H4 (cell line): ENCODE measurements at places on chromosomes 2 and 18. TPM values are rescaled to one million over a fixed set of nuclear protein-coding genes. Genes with fewer than 3 reads are reported as not detected.
A peak's percentile ranks its signal among the peaks of the same experiment; 100 is the strongest.

Gene GPR35
- total RNA-seq, result 0.75 and 0.86 TPM in 2 replicates

Gene ABCG8
- not detected in 2 replicates for total RNA-seq

Gene SPIRE1
- 8.9 and 10.7 TPM in 2 replicates for total RNA-seq

Gene ADD2
- 16.3 and 24.3 TPM in 2 replicates for total RNA-seq

Gene PSD4
- total RNA-seq, result 1.4 and 1.5 TPM in 2 replicates

Gene PCGF1
- 17.0 and 25.7 TPM in 2 replicates for total RNA-seq

Gene KCNE4
- total RNA-seq, result 2.4 and 2.8 TPM in 2 replicates

Gene MYOM1
- total RNA-seq, result 0.02 TPM in 1 of 2 replicates, not detected in the other

Gene CDH19
- total RNA-seq, result not detected in 2 replicates

Gene RPIA
- 5.8 and 7.9 TPM in 2 replicates for total RNA-seq

Gene LTBP1
- total RNA-seq, result 3.1 and 4.8 TPM in 2 replicates

Gene CTAGE1
- total RNA-seq, result not detected in 2 replicates

Gene TEX44
- not detected in 2 replicates for total RNA-seq

Gene CHAC2
- 36.1 and 37.0 TPM in 2 replicates for total RNA-seq

Gene MRO
- 0.82 and 1.2 TPM in 2 replicates for total RNA-seq

DNA sequence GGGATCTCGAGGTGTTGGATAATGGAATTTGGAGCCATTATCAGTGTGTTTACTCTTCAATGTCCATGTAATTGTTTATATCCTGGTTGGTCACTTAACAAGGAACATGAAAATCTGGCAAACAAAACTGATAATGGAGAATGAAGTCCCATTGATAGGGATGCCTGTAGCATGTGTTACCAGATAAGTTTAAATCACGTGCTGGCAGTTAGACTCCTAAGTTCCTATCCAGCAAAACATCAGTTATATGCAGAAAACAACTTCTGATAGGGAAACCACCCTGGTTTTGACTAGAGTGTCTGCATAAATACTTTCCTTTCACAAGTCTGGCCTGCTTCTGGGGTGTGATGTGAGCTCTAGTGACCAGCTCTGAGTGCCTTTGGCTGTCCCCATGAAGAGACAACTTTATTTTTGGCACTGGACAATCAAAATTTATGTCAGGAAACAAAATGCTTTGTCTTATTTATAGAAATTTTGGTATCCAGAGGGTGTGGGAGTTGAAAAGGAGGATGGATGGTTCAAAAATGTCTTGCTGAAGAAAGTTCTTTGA is 82.0 kb downstream of the FHOD3 start:
- DNase-seq, result no peak

- no peak for DNase-seq
Measured at GRCh38 chr2:232147440-232148077, 186.0 kb downstream of the DIS3L2 start.

- DNase-seq, result no peak
Measured at GRCh38 chr2:239029958-239030357, 182.1 kb downstream of the TWIST2 start.

GRCh38 chr2:128410035-128410757 is 91.5 kb upstream of the HS6ST1 start:
- no peak for DNase-seq

GRCh38 chr2:198137733-198138132 is 333.3 kb downstream of the PLCL1 start:
- DNase-seq, result no peak

DNA sequence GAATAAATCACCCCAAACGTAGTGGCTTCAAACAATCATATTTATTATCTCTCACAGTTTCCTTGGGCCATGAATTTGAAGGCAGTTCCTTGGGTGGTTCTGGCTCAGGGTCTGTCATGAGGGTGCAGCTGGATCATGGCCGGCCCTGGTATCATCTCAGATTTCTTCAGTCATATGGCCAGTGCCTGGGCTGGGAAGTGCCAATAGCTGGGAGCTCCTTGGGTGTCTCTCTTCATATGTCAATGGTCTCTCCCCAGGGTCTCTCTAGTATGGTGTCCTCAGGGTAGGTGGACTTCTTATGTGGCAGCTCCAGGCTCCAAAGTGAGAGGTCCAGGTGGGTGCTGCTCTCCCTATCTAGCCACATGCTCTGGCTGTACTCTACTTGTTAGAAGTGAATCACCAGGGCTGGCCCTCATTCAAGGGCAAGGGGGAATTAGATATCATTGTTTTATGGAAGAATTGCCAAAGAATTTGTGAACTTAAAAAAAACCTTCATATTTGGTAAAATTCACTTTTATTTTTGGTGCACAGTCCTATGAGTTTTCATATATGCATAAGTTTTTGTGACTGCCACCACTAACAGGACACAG is 15.4 kb downstream of the FHOD3 start:
- no peak for DNase-seq

- DNase-seq, result no peak
Measured at GRCh38 chr2:70312560-70312959, 10.7 kb upstream of the FAM136A start.

GRCh38 chr2:161370981-161371380 is 45.1 kb upstream of the TBR1 start:
- DNase-seq, result no peak

- no peak for DNase-seq
Measured at GRCh38 chr2:65397122-65397521, 35.3 kb downstream of the SPRED2 start.

GRCh38 chr2:161905389-161906046 is 168.5 kb downstream of the DPP4 start:
- DNase-seq, result peak; percentile 11

GRCh38 chr2:183259921-183260320 is 135.7 kb downstream of the NUP35 start:
- no peak for DNase-seq

GRCh38 chr18:35635170-35635569 is 53.6 kb downstream of the GALNT1 start:
- DNase-seq, result peak; percentile 14

- DNase-seq, result no peak
Measured at GRCh38 chr2:148578493-148578884, 66.1 kb upstream of the EPC2 start.

GRCh38 chr2:71788186-71788525 is 334.8 kb downstream of the DYSF start:
- no peak for DNase-seq

GRCh38 chr2:22377268-22377667 is 1007.7 kb upstream of the KLHL29 start:
- DNase-seq, result no peak

DNA sequence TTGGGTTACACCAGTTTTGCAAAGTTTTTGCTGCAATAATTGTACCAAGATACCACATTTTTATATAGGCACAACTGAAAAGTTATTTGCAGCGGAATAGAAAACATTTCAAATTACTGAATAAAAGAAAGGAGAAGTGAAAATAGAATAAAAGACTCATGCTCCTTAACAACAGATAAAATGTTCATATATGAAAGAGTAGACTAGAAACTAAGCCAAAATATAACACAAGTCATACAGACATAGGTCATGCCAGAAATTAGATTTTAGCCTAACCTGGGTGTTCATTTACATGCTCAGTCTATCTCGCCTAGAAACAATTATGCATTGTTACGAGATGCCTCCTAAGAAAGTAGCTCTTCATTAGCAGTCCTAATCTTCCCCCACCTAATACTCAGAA is 16.4 kb upstream of the MAP3K20 start:
- no peak for DNase-seq

DNA sequence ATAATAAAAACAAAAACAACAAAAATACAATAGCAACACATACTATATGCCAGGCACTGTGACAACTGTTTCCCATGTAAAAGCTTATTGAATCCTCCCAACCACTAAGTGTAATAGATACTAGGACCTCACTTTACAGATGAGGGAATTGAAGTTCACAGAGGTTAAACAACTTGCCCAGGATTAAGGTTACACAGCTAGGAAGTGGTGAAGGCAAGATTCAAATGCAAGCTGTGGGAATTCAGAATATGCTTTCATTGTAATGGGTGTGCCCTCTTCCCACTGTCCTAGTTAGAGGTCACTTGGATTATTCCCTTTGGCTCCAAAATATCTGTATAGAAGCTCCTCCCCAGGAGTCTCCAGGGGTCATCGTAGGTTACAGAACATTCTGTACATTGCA is 231.1 kb downstream of the MREG start:
- no peak for DNase-seq

- DNase-seq, result no peak
Measured at GRCh38 chr2:144362401-144362800, 157.5 kb downstream of the ZEB2 start.

- no peak for DNase-seq
Measured at GRCh38 chr2:56182420-56182819, 1.4 kb upstream of the CCDC85A start.

DNA sequence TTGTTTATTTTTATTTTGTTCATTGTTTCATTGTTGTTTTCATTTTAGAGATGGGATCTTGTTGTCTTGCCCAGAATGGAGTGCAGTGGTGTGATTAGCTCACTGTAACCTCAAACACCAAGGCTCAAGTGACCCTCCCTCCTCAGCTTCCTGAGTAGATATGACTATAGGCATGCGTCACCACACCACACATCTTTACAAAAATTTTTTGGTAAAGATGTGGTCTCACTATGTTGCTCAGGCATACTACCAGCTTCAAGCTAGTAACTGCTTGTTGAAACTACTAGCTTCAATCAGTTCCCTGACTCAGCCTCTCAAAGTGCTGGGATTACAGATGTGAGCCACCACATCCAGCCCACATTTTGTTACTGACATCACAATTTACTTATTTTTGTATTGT is 14.8 kb downstream of the FAM237A start:
- DNase-seq, result no peak

DNA sequence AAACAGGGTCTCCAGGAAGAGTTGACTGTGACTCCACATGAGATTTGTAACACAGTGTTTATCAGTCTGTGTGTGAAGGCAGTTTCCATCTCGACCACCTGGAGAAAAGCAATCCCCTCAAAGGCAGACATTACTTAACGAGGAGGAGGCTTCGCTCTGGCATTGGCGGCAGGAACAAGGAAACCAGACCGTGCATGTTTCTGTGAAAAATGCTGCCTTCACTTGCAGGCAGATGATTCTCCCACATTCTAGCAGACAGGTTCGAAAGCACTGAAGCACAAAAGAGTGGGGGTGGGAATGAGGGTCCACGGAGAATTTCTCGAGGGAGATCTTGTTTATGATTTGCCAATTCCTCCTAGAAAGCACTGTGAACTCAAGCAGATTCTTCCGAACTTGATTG is 414.0 kb downstream of the SLC4A3 start:
- no peak for DNase-seq

DNA sequence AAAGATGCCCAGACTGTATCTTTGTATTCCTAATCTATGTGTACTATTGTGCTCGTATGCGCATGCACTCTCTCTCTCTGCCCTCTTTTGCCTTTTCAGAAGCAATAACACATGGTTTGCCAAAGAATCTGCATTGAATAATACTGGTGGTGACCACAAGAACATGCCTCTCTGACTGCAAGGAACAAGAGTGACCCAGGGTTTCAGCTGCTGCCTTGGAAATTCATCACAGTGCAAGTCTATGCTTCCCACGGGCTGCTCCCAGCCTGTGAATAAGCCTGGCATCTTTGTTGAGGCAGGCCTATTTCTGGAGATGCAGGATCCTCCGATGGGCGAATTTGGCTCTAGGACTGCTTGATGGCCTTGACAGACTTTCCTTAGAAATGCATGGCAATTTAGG is 689.4 kb upstream of the FANCL start:
- DNase-seq, result no peak

DNA sequence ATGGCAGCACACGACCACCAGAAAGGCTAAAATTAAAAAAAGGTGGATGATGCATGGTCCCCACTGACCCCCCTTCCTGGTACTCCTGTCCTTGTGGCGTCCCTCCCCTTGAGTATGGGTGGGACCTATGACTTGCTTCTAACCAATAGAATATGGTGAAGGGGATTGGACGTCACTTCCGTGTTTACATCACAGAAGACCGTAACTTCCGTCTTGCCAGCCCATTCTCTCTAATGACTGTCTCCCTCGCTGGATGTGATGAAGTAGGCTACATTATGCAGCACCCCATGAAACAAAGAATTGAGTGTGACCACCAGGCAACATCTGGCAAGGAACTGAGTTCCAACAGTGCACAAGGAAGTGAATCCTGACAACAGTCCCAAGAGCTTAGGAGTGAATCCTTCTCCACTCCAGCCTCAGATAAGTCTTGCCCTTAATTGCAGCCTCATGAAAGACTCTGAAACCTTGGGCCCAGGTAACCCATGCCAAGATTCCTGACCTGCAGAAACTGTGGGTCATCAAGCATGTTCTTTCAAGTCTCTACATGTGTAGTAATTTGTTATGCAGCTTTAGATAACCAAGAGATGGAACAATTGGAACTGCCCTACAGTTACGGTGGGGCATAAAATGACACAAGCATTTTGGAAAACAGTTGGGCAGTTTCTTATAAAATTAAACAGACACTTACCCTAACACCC is 80.1 kb upstream of the NPAS2 start:
- DNase-seq, result no peak

DNA sequence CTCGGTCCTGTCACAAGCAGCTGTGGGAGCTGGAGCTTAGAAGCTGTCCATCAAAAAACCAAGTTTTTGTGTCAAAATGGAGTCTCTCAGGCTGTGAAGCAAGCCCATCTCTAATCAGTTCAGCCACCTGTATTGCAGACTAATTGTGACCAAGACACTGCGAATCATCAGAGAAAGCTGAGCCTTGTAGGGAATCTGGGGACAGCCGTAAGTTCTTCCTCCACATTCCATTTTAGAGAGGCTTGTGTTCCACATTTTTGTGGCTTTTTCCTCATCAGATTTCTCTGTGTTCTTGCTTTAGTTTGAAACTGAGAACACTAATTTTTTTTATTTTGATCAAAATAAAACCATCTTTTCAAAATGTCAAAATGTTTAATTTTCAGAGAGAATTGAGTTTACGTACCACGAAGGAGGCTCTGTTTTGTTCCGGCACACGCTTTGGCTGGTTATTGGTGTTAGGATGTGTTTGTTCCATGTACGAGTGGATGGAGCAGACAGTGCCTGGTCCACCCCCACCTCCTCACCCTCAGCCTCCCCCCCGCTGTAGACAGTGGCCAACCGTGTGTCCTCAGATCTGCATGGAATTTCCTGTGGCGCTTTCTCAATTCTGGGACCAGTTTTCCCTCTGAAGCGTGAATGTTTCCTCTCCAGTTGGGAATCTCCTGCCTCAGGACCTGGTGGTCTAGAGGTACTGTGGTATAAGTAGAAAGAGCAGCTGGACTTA is 140.8 kb downstream of the AGAP1 start:
- DNase-seq, result no peak

GRCh38 chr18:44799382-44799906 is 118.8 kb downstream of the SETBP1 start:
- no peak for DNase-seq

DNA sequence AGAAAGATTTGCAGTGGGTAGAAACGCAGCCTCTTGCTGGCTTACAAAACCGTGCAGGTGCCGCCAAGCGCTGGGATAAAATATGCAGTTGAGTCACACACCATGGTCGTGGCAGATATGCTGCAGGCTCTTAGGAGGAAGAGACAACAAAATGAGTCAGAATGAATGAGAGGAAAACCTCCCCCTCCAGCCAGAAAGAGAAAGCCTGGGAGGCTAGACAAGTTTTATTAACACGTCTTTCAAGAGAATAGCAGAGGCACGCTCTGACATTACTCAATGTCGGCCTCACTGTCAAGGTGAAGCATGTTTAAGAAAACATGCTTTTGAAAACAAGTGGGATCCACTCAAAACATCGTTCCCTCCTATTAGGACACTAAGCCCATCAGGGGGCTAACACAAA is 37.1 kb upstream of the ZCCHC2 start:
- peak; percentile 56 for DNase-seq
